NCI-H1930 (cell line): ENCODE measurements at places on chromosomes 3 and 15.

- DNase-seq, result no peak
Measured at GRCh38 chr3:70916375-70917055, 604.1 kb upstream of the MDFIC2 start.

DNA sequence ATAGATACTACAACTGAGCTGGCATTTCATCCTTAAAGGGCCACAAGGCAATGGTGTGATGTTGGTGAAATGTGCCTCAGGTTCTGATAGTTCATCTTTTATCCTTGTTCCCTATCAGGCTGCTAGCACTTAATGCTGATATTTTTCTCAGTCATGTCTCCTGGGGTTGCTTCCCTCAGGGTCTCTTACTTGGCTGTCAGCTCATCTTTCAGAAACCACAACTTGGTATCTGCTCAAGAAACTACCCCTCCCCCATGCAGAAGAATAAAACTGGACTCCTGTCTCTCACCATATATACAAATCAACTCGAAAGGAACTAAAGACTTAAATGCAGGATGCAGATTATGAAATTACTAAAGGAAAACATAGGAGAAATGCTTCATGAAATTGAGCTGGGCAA is 308.1 kb downstream of the CHST2 start:
- no peak for DNase-seq

DNA sequence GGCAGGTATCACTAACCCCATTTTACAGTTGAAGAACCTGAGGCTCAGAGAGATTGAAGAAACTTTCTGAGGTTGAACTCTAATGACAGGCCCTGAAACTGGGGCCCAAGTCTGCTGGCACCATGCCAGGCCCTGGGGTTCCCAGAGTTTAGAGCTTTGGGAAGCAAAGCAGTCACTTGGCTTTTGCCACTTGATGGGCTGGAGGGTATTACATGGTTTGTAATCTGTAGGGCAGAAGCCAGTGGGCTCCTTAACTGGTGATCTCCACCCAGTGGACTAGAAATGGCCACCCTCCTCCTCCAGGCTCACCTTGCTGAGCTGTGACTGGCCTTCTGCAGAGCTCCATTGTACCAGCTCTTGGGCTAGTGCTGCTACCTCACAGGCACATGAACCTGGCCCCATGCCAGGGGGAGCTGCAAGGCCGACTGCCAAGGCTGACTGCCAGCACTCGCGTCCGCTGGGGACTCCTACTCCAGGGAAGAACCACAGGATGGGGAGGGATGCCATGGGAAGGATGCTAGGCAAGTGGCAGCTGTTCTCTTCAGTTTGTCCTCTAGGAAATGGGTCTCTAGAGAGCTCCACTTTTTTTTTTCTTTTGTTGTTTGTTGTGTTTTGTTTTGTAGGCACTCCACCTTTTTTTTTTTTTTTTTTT is 104.8 kb downstream of the ETFA start:
- no peak for DNase-seq

- DNase-seq, result no peak
Measured at GRCh38 chr3:101825904-101826445, 23.3 kb upstream of the NFKBIZ start.

- no peak for DNase-seq
Measured at GRCh38 chr3:181683563-181683962, 28.2 kb upstream of the SOX2 start.

DNA sequence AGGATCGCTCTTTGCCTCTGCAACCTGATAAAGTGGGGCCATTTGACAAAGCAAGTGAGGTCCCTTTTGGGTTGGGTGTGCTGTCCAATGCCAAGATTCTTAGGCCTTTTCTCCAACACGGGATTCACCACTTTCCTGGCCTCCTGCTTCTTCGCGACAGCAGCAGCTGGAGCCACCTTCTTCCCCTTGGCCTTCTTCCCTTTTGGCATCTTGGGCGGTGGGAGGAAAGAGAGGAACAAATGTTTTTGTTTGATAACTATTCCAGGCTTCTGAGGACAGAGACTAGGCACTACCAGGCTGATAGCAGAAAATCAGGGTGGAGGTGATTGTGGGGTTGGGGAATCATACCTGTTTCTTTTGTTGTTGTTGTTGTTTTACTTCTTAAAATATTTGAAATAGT is 30.0 kb upstream of the FAM81A start:
- no peak for DNase-seq

- no peak for DNase-seq
Measured at GRCh38 chr3:10358309-10358980, 37.5 kb upstream of the SEC13 start.

DNA sequence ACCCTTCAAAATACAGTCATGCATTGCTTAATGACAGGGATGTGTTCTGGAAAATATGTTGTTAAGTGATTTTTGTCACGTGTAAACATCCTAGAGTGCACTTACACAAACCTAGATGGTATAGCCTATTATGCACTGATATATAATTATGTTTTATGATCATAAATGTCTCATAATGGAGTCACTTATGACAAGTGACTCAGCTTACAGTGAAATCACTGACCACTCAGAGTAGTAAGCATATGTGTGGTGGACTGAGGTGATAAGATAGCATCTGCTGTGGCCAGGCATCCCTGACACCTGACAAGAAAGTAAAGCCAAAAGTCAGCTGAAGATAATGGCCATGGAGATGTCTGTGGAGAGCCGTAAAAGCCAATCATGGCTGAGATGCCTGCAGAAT is 5.4 kb downstream of the ACAD11 start:
- DNase-seq, result no peak

- DNase-seq, result no peak
Measured at GRCh38 chr15:31292391-31293015, 34.1 kb upstream of the KLF13 start.

- DNase-seq, result no peak
Measured at GRCh38 chr3:149527531-149528339, 53.2 kb downstream of the TM4SF4 start.

DNA sequence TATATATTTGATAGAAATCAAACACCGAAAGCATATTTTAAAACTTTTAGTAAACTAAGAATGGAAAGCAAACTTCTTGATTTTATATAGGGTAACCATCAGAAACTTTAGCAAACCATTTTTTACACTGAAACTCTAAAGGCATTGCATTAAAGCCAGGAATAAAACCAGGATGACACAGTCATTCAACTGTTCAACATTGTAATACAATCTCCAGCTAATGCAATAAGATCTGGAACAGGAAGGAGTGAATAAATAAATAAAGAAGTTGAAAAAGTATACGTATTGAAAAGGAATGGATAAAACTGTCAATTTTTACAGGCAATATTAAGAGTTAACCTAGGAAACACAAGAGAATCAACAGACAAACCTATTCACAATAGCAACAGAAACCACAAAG is 181.9 kb upstream of the TTC14 start:
- DNase-seq, result no peak
